ENCODE measurements at places on chromosomes 1 and 21.

DNA sequence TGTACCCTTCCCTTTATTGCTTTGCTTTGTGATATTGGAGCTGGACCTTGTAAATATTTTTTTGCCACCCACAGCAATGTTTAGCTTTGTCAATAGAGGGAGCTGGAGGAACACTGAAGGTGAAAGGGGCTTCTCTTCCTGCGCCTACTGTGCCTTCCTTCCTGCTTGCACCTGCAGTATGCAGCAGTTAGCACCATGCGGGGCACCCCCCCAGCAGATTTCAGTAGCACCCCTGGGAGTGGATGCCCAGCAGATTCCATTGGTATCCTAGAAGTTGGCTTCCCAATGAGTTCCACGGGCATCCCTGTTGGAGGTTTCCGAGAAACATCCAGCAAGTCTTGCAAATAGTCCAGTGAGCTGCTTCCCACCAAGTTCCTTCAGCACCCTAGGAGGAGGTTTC lies 25.6 kb downstream of the S100A10 start:
- peak; percentile 56 for DNase-seq

DNA sequence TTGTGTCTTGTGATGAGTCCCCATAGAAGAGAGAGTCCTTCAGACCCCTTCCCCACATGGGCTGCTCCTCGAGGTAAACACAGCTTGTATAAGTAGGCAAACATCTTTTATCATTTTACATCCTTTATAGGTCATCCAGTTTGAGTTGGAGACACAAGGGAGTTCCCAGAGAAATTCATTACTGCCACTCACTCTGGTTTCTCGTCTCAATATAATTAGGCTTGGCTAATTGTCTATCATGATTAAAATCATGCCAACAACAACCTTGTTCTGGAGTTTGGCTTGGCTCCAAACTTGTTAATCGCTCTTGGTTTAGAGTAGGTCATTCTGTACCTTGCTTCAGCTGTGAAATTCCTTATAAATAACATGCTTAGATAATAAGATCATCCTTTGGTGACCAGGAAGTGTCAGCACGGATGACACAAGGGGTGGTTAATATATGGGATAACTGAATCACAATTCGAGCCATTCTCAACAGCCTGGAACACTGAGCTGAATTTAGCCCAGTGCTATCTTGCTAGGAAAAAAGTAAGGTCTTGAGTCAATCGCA lies 70.7 kb upstream of the DAB1 start:
- no peak for DNase-seq

DNA sequence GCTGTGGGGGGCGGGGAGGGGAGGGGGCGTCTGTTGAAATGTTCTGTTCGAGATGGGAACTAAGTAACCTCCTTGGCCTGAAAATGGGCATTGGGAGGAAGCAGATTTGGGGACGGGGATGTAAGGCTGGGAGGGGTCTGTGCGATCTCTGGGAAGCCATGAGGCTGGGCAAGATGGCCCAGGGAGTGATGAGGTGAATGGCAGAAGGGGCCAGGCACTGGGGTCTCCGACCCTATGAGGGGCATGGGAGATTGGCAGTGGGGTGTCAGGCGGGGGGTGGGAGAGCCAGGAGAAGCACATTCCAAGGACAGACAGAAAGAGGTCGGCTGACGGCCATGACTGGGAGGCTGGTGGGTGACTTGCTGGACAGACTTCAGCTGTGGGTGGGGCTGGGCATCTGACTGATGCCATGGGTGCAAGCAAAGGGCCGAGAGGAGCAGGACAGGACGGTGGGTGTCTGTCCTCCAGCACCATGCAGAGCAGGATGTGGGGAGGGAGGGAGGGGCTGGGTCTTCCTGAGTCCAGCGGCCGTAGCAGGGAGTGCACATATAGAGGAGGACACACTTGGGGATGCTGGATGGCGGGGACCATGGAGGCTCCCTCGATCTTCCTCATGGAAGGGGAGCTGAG lies 30.0 kb upstream of the COL18A1 start:
- no peak for DNase-seq

DNA sequence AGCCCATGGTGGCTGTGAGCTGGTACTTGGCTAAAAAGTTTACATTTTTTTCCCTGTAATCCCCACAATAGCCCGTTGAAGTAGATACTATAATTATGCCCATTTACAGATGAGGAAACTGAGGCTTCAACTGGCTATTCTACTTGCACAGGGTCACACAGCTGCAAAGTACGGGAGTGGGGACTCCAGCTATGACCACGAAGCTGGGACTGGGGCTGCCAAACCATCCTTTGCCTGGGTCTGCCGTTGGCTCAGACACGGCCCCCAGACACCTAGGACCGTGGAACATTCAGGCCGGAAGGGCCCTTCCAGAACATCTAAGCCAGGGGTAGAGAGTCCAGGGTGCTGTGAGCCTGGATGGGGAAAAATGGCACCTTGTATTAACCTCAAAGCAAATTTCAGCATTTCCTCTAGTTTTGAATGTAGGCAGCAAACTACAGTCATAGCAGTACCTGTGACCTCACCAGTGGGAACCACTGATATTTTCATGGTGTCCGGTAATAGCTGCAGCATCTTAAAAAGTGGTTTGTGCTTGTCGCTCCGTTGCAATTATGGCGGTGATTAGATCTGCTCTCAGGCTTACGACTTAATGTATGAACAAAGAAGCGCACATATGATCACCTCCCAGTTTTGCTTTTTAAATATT lies 4.3 kb downstream of the TP73 start:
- DNase-seq = no peak

DNA sequence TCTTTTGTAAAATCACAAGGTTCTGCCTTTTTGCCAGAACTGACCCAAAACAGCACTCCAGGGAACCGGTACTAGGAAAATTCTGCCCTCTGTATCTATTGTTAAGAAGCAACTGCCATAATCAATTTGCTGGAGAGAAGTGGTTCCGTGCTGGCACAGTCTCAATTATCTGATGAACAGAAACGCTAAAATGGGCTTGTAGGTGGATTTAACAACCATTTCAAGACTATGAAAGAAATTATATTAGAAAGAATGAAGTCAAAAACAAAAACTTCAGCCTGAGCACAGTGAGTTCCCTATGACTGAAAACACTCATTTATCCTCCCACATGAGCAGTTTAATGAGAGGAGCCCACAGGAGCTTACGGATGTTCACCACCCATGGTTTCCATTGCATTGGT lies 4.4 kb downstream of the JAM2 start:
- DNase-seq = no peak

GRCh38 chr1:219210067-219210466 lies 36.4 kb downstream of the LYPLAL1 start:
- peak; percentile 44 for DNase-seq

DNA sequence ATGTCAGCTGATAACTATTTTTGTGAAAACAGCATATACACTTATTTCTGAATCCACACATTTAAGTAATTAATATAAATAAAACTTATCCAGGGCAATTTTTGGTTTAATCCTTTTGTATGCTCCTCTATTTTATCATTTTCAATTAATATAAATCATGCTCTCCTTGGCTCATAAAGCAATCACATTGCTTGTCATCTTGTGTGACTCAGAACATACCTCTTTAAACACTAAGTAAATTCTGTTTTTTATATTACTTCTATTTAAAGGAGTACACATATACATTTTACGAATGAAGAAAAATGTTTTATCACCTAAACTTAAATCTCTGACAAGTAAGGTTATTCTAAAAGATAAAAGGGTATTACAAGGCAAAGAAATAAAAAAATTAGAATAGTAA lies 175.3 kb downstream of the USH2A start:
- DNase-seq = no peak

GRCh38 chr1:157105988-157106812 lies 6.6 kb upstream of the ETV3L start:
- peak; percentile 90 for DNase-seq

- DNase-seq = no peak
Observed at GRCh38 chr21:32587651-32588050, 2.3 kb upstream of the TCP10L start.

GRCh38 chr1:2360588-2361364 lies 30.6 kb downstream of the MORN1 start:
- peak; percentile 9 for DNase-seq

DNA sequence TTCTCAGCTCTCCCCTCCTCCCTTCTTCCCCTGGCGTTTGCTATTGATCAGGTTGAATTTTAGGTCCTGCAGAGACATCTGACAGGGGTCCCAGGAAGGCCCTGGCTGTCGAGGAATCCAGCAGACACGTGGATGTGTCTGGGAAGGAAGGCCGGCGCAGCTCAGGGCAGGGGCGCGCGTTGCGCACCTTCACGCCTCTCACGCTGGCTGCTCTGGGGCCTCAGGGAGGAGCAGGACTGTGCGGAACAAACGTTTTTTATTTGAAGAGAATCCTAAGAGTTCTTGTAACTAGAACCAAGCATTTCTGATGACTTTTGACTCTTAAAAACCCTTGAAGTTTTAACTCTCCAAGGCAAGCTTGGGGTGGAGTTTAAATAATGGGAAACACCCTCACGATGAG lies 54.2 kb downstream of the SLC37A1 start:
- no peak for DNase-seq

DNA sequence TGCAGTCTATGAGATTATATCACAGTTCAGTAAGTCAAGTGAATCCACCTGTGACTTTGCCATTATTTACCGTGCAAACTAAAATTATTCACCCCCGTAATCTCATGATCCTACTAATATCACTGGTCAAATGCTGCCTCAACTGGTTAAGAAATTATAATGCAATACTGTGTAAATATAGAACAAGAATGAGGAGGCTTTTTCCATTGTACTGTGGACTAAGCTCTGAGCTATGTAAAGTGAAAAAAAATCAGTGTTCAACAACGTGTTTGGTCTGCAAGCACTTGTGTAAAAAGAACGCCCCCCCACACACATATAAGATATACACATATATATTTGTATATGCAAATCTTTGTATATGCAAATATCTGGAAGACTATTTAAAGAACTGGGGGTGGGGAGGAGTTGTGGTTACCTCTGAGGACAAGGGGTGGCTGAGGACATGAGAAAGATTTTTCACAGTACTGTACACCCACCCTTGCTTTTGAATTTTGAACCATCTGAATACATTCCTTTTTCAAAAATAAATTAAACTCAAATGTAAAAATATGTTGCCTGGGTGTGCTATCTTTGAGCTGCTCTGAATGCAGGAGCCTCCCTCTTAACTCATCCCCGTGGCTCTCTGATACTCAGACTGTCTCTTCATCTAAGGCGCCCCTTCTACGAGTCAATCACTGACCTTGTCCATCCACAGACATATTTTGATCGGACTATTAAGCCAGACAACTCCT lies 57.0 kb downstream of the PTP4A2 start:
- no peak for DNase-seq

Data from iris pigment epithelial cell (primary cell).